ENCODE measurements at places on chromosomes 5 and 9.

DNA sequence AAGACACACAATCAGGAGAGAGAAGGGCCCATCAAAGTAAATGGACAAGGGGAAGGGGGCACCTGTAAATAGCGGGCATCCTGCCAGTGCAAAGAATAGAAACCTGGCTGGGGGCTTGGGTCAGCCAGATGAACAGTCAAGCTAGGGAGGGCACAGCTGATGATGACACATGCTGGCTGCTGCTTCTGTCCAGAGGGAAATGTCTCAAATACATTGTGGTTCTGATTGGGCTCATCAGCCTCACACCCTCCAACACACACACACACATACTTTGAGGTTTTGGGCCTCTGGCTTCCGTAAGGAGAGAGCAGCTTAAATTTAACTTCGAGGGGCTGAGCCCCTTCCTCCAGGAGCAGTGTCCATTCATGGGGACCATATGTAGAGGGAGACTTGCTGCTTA is 27.6 kb upstream of the SPATA31E1 start:
- no peak for DNase-seq

DNA sequence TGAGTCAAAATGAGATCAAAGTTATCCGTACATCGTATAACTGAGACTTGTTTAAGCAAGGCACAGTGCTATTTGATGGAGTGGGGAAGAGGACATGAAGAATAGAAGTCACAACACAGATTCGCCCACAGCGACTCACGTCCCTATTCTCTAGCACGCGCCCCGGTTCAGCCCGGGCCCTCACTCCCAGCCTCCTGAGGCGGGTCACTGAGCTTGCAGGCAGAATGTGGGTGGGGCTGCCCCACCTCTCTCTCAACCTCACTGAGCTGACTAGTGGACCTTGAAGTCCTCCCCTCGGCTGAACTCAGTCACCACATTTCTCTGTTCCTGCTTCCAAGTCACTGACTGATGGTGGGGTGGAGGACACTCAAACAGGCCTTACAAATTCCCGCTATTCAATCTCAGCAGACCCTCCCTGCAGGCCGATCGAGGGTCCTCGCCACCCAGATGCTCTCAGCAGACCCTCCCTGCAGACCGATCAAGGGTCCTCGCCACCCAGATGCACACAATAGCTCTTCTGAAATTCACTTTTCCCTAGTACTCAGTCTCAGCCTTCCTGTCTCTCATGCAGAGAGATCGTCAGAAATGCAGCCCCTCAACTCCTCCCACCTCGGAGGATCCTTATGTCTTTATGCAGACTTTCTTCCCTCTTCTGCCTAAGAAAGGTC is 12.9 kb downstream of the GLDC start:
- no peak for DNase-seq

- DNase-seq: no peak
Measured at GRCh38 chr5:96517295-96517694, 84.2 kb upstream of the PCSK1 start.

GRCh38 chr5:142186857-142187594 is 78.4 kb downstream of the NDFIP1 start:
- DNase-seq: no peak

- DNase-seq: no peak
Measured at GRCh38 chr9:130635721-130636647, 28.4 kb upstream of the PRDM12 start.

DNA sequence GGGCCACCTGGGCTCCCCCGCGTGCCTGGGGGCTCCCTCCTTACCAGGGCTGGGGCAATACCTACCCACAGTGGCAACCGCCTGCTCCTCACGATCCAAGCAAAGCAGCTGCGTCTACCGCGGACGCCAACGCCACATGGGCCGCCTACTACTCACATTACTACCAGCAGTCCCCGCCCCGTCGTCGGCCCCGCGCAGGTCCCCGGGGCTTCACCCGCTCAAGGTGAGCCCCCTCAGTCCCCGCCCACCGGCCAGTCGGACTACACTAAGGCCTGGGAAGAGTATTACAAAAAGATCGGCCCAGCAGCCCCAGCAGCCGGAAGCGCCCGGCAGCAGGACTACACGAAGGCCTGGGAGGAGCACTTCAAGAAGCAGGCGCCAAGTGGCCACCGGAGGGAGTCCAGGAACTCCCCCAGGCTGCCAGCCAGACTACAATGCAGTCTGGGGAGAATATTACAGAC is 106.0 kb upstream of the MTAP start:
- no peak for DNase-seq
